ENCODE measurements at places on chromosomes 13 and 19.

- DNase-seq: no peak
Observed at GRCh38 chr13:79896851-79897250, 415.9 kb downstream of the NDFIP2 start.

DNA sequence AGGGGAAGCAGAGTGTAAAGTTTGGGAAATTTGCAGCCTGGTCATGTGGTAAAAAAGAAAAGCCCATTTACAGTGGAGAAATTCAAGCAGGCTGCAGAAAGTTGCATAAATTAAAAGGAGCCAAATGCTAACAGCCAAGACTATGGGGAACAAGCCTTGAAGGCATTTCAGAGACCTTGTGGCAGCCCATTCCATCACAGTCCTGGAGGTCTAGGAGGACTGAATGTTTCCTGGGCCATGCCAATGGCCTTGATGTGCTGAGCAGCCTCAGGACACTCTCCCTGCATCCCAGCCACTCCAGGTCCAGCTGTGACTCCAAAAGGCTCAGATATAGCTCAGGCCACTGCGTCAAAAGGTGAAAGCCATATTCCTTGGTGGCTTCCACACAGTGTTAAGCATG is 1202.4 kb upstream of the ATXN8OS start:
- no peak for DNase-seq

DNA sequence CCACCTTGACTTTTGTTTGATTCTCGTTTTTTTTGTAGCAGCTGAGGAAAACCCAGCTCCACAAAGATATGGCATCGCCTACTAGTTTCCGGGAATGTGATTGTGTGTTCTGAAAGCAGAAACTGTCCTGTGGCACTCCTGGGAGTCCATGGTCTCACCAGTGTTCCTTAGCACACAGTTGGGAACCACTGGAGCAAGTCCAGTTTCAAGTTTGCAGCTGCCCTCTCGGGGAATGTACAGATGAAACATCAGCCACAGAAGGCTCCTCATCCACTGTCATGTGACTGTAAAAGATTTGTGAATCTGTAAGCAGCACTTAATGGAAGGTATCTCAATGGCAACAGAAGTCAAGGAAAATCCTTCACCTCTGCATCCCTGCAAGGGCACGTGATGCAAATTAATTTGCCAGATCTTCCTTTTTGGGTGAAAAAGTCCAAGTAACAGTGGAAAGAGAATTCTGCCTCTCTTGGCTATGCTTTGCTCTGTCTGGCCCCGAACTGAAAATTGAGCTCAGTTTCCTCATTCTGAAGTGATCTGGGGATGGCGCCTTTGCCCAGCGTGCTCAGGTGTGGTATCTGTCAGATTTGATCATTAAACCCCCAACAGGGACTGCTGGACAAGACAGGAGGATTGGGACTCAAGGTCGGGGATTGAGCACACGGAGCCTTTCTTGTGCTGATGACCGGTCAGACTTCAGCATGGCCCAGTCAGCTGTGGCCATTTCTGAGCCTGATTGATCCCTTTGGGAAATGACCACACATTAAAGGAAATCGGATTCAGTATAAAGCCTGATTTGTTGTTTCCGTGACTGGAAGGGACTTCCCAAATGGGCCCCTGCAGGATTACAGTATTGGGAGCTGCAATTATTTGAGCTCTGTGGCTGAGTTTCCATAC is 58.8 kb downstream of the ING1 start:
- no peak for DNase-seq

GRCh38 chr13:99435998-99436397 is 65.3 kb upstream of the TM9SF2 start:
- no peak for DNase-seq

GRCh38 chr13:106942563-106942962 is 374.6 kb upstream of the ARGLU1 start:
- no peak for DNase-seq

- DNase-seq: no peak
Observed at GRCh38 chr13:104408733-104409132, 1342.5 kb upstream of the SLC10A2 start.

DNA sequence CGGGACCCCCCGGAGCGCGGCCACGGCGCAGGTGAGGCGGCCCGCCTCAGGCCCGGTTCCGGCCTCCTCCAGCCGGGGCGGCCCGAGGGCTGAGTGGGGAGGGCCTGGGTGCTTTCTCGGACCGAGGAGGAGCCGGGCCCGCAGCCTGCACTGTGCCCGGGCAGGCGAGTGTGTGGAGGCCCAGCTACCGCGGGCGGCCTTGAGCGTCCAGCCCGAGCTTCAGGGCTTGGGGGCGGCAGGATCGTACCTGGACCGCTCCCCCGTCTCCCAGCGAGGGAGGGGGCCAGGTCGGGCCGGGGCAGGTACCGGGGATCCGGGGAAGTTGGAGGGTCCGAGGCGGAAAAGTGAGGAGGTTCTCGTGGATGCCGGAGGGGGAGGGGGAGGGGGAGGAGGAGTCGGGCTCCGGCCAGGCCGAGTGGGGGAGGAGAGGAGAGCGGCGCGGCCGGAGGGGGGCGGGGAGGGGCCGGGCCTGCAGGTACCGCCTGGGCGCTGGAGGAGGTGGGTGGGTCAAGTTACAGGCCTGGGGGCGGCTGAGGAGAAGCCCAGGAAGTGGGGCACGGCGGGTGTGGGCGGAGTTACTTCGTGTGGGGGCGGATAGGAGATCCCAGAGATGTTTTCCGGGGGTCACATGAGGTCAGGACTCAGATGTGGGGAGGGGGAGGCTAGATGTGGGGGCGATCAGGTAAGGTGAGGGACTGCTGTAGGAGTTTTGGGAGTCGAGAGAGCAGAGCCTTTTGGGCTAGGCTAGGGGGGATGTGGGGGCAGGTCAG is 545 bp downstream of the NACC1 start:
- DNase-seq: no peak
